Upper lobe of right lung (tissue), 1 donor: ENCODE measurements at places on chromosomes 4 and X. TPM values are rescaled to one million over a fixed set of nuclear protein-coding genes. Genes with fewer than 3 reads are reported as not detected.

DNA sequence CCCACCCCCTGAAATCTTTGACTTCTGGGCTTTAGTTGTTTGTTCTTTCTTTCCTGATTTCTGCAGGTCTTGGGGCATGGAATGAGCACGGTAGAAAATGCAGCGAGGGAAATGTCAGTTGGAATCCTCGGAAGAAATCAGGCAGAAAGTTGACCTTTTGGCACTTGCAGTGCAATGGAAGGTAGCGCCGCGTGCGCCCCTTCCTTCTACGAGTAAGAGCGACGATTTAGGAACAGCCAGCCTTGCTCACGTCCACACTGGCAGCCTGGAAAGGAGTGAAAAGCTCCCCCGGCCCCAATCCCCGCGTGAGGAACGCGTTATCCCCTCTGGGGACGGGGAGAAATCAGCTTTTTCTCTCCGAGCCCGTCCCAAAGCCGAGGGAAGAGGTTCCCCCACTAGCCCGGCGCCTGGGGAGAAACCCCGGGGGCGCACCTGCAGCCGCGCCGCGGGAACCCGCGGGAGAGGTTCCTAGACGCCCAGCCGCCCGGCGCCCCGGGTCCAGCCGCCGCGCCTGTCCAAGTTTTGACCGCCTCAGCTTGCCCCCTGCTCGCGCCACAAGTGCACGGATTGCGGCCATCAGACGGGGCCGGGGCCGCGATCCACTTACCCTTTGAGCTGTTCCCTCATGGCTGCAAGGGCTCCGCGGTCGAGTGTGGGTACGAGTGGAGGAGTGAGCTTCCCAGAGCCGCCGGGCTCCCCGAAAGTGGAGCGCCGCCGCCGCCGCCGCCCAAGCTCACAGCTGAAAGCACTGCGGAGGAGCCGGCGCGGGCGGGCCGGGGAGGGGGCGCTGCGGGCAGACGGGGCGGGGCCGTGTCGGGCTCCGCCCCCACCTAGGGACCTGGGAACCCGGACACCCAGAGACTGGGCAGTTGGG, 194.6 kb upstream of the FTHL17 start:
- peak overlapping the region; percentile 58 for H3K4me3 ChIP-seq
- peak overlapping the region; percentile 60 for H3K27ac ChIP-seq
- DNase-seq, result peak; percentile 82
- H3K27me3 ChIP-seq, result no peaks in the 10 kb centered on the region
- no peaks in the 10 kb centered on the region for H3K4me1 ChIP-seq
- no peaks in the 10 kb centered on the region for H3K36me3 ChIP-seq

GRCh38 chr4:88320780-88321373, 36.5 kb upstream of the PPM1K start:
- peaks cover 12% of the 10 kb centered on the region for H3K4me1 ChIP-seq
- H3K27me3 ChIP-seq, result no peaks in the 10 kb centered on the region
- no peaks in the 10 kb centered on the region for H3K36me3 ChIP-seq
- peak; percentile 63 for DNase-seq

GRCh38 chr4:8704632-8705031, 112.1 kb downstream of the CPZ start:
- H3K4me3 ChIP-seq, result no peak overlapping the region
- H3K27ac ChIP-seq, result no peak overlapping the region
- peaks cover 37% of the 10 kb centered on the region for H3K27me3 ChIP-seq
- no peaks in the 10 kb centered on the region for H3K4me1 ChIP-seq
- peak; percentile 46 for DNase-seq

DNA sequence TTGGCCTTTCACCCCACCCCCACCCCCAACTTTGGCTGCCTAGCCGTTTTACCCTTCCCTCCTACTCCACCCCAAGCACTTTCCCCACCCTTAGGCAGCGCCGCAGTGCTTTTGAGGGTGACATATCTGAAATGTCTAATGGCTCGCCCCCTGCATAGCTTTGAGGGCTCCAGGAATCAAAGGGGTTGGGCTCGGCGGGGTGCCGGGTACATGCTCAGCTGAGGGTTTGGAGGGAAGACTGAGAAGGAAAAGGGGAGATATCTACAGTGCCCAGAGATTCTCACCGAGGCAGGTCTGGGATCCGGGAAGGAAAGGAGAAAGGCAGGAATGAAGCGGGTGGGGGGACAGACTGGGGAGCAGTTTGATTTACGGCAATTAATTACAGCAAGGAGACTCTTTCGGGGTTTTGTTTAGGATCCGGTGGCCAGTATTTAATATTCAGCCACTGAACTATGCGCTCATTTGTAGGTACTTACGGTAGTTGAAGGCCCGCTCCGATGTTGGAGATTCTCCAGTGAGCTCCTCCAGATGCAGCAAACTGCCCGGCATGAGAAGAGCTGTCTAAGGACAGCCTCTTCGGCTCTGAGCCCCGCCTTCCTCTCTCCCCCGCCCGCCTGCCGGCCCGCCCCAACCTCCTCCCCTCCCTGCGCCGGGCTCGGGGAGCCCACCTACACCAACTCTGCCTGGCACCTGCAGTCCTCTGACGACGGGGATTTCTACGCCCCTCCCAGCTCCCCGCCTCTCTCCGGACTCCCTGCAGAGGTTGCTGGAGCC, at the start of gene IGSF1:
Gene IGSF1, minus strand, starts transcription at position 569 of the 774 bp plus-strand sequence. CDS start 2,632 bp downstream, outside the sequence.
- no peak within 1 kb of the TSS for H3K4me3 ChIP-seq
- H3K4me1 ChIP-seq, result no peaks in the 10 kb centered on the region
- H3K27ac ChIP-seq, result no peak within 1 kb of the TSS

DNA sequence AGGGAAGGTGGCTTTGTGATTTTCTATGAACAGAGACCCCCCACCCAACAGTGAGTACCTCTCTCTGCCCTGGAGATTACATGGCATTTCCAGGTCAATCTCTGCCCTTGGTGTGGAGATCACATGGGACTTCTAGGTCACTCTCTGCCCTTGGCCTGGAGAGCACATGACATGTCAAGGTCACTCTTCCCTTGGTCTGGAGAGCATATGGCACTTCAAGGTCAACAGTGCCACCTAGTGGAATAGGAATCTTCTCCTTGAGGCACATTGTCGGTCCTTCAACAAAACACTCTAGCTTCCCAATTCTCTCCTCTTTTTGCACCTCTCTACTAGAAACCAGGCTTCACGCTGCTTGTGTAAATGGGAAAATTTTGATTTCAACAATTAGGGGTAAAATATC, 66.2 kb upstream of the TACR3 start:
- no peaks in the 10 kb centered on the region for H3K4me1 ChIP-seq
- no peak for DNase-seq
- H3K27ac ChIP-seq, result no peak overlapping the region
- H3K36me3 ChIP-seq, result no peaks in the 10 kb centered on the region
- H3K27me3 ChIP-seq, result no peaks in the 10 kb centered on the region

DNA sequence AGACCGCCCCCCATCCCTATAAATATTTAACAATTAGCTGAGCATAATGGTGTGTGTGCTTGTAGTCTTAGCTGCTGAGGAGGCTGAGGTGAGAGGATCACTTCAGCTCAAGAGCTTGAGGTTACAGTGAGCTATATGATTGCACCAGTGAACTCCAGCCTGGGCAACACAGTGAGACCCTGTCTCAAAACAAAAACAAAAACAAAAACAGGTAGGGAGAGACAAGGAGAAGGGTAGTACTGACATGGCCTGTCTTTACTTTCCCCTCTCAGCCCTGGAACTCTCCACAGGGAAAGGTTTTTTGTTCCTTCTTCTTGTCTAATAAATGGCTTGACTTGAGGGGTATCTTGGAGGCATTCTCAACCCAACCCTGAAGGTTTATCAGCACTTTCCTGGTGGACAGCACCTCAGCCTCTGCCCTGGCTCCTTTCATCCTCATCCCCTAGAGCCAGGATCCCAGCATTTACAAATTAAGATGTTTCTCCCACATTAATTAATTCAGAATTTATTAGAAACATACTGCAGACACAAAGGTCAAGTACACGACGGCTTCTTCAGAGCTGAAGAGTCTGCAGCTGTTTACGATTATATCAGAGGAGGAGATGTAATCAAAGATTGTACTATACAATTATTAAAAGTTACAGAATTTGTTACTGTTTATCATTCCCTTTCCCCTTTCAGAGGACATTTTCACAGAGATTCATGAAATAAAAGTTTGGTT, 131.8 kb downstream of the AFF1 start:
- no peak overlapping the region for H3K27ac ChIP-seq
- H3K4me3 ChIP-seq, result no peak overlapping the region
- H3K4me1 ChIP-seq, result peaks cover 16% of the 10 kb centered on the region
- H3K36me3 ChIP-seq, result peaks cover 4% of the 10 kb centered on the region
- H3K27me3 ChIP-seq, result no peaks in the 10 kb centered on the region

- H3K27ac ChIP-seq, result peak overlapping the region; percentile 76
- H3K4me1 ChIP-seq, result peaks cover 31% of the 10 kb centered on the region
- no peaks in the 10 kb centered on the region for H3K36me3 ChIP-seq
- peak; percentile 77 for DNase-seq
Measured at GRCh38 chr4:153465615-153466080, 512 bp upstream of the TMEM131L start.

GRCh38 chr4:26713563-26714151, 129.8 kb downstream of the TBC1D19 start:
- no peaks in the 10 kb centered on the region for H3K36me3 ChIP-seq
- DNase-seq, result no peak
- H3K4me3 ChIP-seq, result no peak overlapping the region
- no peaks in the 10 kb centered on the region for H3K27me3 ChIP-seq

- no peak for DNase-seq
- H3K36me3 ChIP-seq, result no peaks in the 10 kb centered on the region
- no peak overlapping the region for H3K4me3 ChIP-seq
- H3K4me1 ChIP-seq, result peaks cover 37% of the 10 kb centered on the region
- peak overlapping the region; percentile 20 for H3K27ac ChIP-seq
Measured at GRCh38 chr4:153486281-153487151, 20.4 kb downstream of the TMEM131L start.

The TRIM2 gene
- total RNA-seq, result 35.9 TPM

The CT47B1 gene
- not detected for total RNA-seq

The PRRG3 gene
- 1.4 TPM for total RNA-seq

The CLDN34 gene
- 0.55 TPM for total RNA-seq
